Astrocyte (in vitro differentiated cells and primary cell): ENCODE measurements at places on chromosomes 7 and 10. TPM values are rescaled to one million over a fixed set of nuclear protein-coding genes. Genes with fewer than 3 reads are reported as not detected.

DNA sequence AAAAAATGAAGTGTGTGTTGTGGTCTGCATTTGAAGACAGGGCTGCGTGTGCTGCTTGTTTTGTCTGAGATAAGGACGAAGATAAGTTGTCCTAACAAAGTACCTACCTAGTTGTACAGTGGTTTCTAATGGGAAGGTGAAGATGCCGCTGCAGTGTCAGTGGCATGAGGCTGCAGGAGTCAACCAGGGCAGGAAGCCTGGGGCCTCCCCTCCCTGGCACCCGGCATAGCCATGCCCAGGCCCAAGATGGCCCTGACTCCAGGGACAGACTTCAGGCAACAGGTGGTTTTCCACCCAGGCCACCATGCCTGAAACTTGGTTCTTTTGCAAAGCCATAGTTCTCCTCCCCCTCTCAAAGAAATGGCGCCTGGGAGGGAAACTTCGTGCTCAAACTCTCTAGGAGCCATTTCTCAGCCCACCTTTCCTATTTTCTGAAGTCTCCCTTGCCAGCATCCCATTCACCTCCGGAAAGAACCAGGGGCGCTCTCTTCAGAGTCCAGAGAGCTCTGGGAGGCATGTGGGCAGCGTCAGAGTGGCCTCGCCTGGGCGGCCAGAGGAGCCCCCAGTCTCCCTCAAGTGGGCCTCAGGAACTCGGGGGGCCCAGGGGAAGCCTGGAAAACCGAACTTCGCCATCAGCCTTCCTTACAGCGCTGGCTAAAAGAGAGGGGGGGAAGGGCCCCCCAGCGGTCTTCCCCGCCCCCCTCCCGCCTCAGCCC is 2.1 kb upstream of the KAT6B start:
- H3K27me3 ChIP-seq: no peaks in the 10 kb centered on the region
- H3K36me3 ChIP-seq: no peaks in the 10 kb centered on the region
- H3K27ac ChIP-seq: peak overlapping the region; percentile 48
- peaks cover 14% of the 10 kb centered on the region for H3K4me1 ChIP-seq
- DNase-seq: no peak

DNA sequence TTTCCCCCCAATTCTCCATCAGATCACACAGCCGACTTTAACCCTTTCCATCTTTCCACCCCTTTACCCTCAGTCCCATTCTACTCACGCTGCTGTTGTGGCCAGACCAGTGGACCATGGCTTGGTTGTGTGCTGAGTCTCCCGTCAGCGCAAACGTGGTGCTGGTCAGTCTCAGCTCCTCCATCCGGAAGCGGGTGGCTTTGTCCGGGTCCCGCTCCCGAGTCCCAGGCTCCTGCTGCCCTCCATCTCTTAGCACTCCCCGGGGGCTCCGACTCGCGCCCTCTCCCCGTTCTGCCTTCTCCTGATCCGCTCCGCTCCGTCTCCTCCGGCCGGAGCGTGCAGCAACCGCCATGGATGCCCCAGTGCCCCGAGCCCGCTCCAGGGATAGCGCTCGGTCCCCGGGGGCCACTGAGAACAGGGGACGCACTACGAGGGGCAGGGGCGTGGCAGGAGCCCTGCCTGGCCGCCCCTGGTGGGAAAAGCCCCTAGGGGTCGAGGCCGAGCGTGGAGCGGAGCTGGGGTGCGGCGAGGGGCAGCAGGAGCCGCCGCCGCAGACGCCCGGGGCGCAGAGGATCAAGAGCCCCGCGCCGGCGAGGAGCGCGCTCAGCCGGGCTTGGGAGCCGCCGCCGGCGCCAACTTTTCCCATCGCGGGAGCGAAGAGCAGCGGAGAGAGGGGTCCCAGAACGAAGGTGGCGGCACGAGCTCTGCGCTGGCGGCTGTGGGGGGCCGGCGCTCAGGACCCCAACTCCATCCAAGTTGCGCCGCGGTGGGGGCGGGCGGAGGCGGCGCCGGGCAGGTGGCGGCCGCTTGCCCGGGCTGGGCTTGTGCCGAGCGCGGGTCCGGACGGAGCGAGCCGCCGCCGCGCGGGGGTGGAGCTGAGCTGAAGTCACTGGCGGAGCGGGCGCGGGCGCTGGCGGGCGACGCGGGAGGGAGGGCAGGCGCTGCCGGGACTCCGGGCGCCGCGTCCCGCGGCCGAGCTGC is at the start of gene SORCS1:
Gene SORCS1 (minus strand): TSS at position 826 of the 981 bp plus-strand sequence.
- no peak for DNase-seq
- H3K27ac ChIP-seq: no peak within 1 kb of the TSS
- H3K4me1 ChIP-seq: no peaks in the 10 kb centered on the region
- H3K27me3 ChIP-seq: peaks cover 18% of the 10 kb centered on the region
- peak within 1 kb of the TSS; percentile 10 for H3K4me3 ChIP-seq

GRCh38 chr7:51123322-51124019 is 193.1 kb downstream of the COBL start:
- H3K27me3 ChIP-seq: no peaks in the 10 kb centered on the region
- peak overlapping the region; percentile 17 for H3K27ac ChIP-seq
- DNase-seq: peak; percentile 84
- peaks cover 18% of the 10 kb centered on the region for H3K4me1 ChIP-seq

DNA sequence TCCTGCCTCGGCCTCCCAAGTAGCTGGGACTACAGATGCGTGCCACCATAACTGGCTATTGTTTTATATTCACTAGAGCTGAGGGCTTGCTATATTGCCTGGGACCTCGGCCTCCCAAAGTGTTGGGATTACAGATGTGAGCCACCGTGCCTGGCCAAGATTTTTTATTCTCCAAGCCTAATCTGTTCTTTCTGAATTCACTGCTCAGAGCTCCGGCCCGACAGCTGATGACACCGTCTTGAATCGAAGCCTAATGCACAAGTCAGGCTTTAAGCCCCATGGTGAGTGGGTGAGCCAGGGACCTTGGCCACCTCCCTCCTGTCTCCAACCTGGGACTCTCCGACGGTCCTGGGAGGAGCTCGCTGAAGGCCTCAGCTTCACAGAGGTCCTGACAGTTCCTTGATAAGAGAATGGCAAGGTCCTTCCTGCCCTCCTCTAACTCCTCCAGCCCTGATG is 338.9 kb downstream of the WDR37 start:
- H3K36me3 ChIP-seq: no peaks in the 10 kb centered on the region
- no peak overlapping the region for H3K4me3 ChIP-seq
- no peaks in the 10 kb centered on the region for H3K27me3 ChIP-seq
- no peaks in the 10 kb centered on the region for H3K4me1 ChIP-seq
- DNase-seq: no peak

GRCh38 chr7:127504715-127505114 is 80.7 kb downstream of the GCC1 start:
- H3K36me3 ChIP-seq: no peaks in the 10 kb centered on the region
- no peaks in the 10 kb centered on the region for H3K27me3 ChIP-seq
- H3K27ac ChIP-seq: no peak overlapping the region
- H3K4me3 ChIP-seq: no peak overlapping the region
- H3K4me1 ChIP-seq: no peaks in the 10 kb centered on the region

GPRIN2 gene
- 2.2 and 3.0 TPM in 2 replicates for total RNA-seq

DNA sequence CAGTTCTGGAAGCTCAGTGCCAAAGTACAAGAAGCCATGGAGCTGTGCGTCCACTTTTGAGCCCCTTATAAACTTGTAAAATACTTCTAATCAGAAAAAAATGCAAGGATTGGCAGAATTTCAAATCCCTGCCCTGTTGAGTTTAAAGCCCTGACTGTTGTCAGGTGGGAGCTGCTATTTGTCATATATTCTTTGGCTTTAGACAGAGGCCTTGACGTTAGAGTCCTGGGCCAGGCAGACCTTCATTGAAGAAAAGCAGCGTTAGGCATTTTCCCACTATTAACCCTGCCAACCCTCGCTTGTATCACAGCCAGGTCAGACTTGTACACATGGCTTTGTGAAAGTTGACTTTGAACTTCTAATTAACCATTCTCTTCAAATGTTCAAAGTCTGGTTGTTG is 155.4 kb downstream of the TWIST1 start:
- H3K27me3 ChIP-seq: no peaks in the 10 kb centered on the region
- H3K4me1 ChIP-seq: peaks cover 8% of the 10 kb centered on the region
- no peaks in the 10 kb centered on the region for H3K36me3 ChIP-seq
- no peak overlapping the region for H3K4me3 ChIP-seq

DNA sequence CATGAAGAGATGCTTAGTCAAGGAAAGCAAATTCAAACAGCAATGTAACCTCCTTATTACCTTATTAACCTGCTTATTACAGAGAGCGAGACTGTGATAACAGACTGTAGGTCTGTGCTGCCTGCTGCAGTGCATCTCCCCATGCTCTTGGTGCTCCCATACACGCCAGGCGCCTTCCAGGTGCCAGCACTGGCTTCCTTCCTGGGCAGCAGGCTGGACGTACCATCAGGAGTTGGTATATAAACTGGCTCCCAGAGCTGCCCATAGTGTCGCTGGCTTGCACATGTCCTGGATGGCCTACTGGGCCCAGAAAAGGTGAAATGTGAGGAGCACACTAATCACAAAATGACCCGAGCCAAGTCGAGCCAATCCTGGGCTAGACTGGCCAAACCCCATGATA is 13.5 kb downstream of the ATP6V0E2 start:
- no peaks in the 10 kb centered on the region for H3K4me1 ChIP-seq
- no peak for DNase-seq
- H3K27me3 ChIP-seq: no peaks in the 10 kb centered on the region

DNA sequence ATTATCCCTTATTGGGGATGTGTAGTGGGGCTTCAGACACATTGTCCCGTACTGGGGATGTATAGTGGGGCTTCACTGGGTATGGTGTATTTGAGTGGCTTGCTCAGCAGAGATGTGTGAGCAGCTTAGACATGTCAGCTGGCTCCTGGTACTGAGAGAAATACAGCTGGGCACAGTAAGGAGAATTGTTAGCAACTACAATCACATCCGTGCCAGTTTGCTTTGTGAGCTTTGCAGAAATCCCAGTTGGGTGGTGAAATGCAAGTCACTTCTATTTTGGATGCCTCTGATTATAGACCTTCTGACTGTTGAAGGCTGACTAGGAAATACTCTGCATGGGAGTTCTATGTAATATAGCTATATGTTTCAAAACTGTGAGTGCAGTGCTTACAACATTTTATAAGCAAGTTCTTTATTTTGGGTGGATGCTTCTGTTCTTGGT is 10.8 kb downstream of the CCNY start:
- H3K27me3 ChIP-seq: no peaks in the 10 kb centered on the region
- no peak overlapping the region for H3K27ac ChIP-seq
- DNase-seq: no peak
- no peaks in the 10 kb centered on the region for H3K4me1 ChIP-seq

DNA sequence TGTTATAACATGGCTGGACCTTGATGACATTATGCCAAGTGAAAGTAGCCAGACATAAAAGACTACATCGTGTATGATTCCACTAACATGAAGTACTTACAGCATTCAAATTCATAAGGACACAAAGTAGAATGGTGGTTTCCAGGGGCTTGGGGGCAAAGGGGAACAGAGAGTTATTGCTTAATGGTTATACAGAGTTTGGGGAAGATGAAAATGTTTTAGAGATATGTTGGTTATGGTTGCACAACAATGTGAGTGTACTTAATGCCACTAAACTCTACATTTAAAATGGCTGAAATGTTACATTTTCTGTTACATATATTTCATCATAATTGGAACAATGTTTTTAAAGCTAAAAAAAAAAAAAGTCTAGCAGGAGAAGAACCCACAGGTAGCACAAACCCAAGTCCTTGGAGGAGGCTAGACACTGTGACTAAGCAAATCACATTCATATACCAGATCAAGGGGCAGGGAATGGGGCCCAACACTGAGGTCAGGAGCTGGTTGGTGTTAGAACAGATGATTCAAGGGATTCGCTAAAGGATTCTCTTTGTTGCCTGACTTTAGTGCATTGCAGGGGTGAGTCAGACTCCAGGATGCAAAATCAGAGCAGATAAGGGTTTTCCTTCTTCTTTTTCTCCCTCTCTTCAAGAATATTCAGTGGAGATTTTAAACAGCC is 25.1 kb upstream of the AOAH start:
- H3K36me3 ChIP-seq: no peaks in the 10 kb centered on the region
- H3K4me3 ChIP-seq: no peak overlapping the region
- peaks cover 33% of the 10 kb centered on the region for H3K4me1 ChIP-seq
- peak overlapping the region; percentile 12 for H3K27ac ChIP-seq

- peaks cover 5% of the 10 kb centered on the region for H3K4me1 ChIP-seq
- H3K36me3 ChIP-seq: no peaks in the 10 kb centered on the region
- no peak overlapping the region for H3K27ac ChIP-seq
- H3K4me3 ChIP-seq: no peak overlapping the region
- H3K27me3 ChIP-seq: peaks cover 6% of the 10 kb centered on the region
- no peak for DNase-seq
Observed at GRCh38 chr10:120012131-120012400, 119.5 kb downstream of the SEC23IP start.

IPMK gene
- 5.6 and 6.8 TPM in 2 replicates for total RNA-seq

- H3K4me1 ChIP-seq: peaks cover 3% of the 10 kb centered on the region
- no peak overlapping the region for H3K4me3 ChIP-seq
- peak; percentile 59 for DNase-seq
- H3K27ac ChIP-seq: peak overlapping the region; percentile 54
- H3K27me3 ChIP-seq: no peaks in the 10 kb centered on the region
Observed at GRCh38 chr7:107372298-107372697, 97.6 kb upstream of the GPR22 start.

- no peaks in the 10 kb centered on the region for H3K27me3 ChIP-seq
- H3K27ac ChIP-seq: no peak overlapping the region
- no peaks in the 10 kb centered on the region for H3K4me1 ChIP-seq
Observed at GRCh38 chr7:28900311-28900710, 57.8 kb downstream of the TRIL start.

DNA sequence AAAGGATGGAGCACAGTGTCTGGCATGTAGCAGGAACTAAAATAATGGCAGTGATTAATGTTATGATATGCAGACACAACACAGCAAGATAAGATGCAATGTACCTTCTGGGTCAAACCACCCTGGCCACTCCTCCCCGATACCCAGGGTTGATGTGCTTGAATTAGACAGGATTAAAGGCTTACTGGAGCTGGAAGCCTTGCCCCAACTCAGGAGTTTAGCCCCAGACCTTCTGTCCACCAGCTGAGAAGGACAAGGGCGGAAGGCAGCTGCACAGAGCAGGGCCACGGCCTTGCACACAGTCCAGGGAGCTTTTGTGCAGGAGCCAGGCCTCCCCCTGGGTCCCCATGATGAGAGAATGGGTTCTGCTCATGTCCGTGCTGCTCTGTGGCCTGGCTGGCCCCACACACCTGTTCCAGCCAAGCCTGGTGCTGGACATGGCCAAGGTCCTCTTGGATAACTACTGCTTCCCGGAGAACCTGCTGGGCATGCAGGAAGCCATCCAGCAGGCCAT is at the start of gene RBP3:
Gene RBP3 (plus strand): TSS at position 226 of the 514 bp plus-strand sequence. CDS start 122 bp downstream, at position 348.
- no peak for DNase-seq
- peaks cover 6% of the 10 kb centered on the region for H3K27me3 ChIP-seq
- no peak within 1 kb of the TSS for H3K4me3 ChIP-seq
- no peaks in the 10 kb centered on the region for H3K4me1 ChIP-seq

DNA sequence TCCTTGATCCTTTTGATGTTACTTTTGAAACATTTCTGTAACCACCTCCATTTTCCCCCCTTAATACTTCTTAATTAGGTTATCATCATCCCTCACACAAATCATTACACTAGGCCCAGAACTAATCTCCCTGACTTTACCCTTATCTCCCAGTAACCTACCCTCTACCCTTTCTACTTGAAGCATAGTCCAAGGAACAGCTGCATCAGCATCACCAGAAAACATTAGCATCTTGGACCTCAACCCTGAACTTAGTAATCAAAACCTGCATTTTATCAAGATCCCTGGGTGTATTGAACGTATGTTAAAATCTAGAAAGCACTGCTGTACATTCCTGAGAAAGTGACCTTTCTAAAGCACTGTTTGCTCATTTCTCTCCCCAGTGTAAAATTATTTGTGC is 38.8 kb downstream of the MGAM2 start:
- no peak overlapping the region for H3K4me3 ChIP-seq
- H3K27me3 ChIP-seq: no peaks in the 10 kb centered on the region
- no peak for DNase-seq
- no peaks in the 10 kb centered on the region for H3K4me1 ChIP-seq
- no peak overlapping the region for H3K27ac ChIP-seq
